Activated CD4-positive, alpha-beta memory T cell treated with anti-CD3 and anti-CD28 coated beads for 36 hours (primary cell): ENCODE measurements at places on chromosomes 3 and 15.

DNA sequence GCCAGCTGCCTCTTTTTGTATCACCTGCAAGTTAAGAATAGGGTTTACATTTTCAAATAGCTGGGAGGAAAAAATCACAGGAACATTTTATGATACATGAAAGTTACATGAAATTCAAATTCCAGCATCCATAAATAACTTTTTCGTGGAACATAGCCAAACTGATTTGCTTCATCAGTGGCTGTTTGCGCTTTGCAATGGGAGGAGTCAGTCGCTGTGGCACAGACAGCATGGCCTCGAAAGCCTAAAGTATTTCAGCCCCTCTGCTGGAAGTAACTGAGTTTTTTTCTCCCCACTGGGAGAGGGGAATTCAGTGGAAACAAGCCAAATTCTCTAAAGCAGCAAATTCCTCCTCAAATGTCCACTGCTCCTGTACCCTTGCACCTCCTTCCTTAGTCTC is 271.9 kb downstream of the SUCLG2 start:
- no peak for DNase-seq

GRCh38 chr3:3998140-3998922 is 199.1 kb downstream of the LRRN1 start:
- DNase-seq: peak; percentile 12

DNA sequence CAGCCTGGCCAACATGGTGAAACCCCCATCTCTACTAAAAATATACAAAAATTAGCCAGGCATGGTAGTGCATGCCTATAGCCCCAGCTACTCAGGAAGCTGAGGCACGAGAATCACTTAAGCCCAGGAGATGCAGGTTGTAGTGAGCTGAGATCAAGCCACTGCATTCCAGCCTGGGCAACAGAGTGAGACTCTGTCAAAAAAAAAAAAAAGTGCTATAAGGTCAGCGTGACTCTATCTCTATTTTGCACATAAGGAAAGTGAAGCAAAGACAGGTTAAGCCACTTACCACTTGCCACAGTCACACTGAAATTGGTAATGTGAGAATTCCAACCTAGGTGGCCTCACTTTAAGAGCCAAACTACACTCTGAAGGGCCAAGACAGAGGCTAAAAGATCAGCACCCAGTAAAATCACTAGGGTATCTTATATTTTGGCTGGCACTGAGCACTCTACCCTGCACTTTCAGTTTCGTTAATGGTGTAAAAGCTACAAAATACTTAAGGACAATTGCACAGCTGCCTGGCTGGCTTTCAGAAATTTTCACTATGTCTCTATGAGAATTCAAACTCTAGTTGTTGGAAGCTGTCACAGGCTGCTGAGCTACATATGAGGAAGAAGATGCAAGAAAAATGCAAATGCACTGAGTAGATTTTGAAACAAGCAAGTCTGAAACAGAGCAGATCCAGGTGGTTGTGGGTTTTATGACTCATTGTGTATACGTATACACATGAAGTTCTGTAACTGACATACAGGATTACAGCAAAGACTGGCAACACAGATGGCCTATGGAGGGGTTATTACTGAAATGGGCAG is 32.7 kb downstream of the TRANK1 start:
- DNase-seq: peak; percentile 47

GRCh38 chr15:49290191-49290590 is 120.1 kb downstream of the GALK2 start:
- DNase-seq: no peak

- no peak for DNase-seq
These were observed 151.9 kb upstream of the UBE2E1 start for GRCh38 chr3:23653647-23654525.
